ENCODE measurements at places on chromosomes 11 and 22. TPM values are rescaled to one million over a fixed set of nuclear protein-coding genes. Genes with fewer than 3 reads are reported as not detected.

KCNJ11 gene
- total RNA-seq = 0.80 TPM

CAVIN3 gene
- total RNA-seq = 130 TPM

GRCh38 chr11:2848497-2848896, 37.1 kb downstream of the CDKN1C start:
- no peak for DNase-seq

DNA sequence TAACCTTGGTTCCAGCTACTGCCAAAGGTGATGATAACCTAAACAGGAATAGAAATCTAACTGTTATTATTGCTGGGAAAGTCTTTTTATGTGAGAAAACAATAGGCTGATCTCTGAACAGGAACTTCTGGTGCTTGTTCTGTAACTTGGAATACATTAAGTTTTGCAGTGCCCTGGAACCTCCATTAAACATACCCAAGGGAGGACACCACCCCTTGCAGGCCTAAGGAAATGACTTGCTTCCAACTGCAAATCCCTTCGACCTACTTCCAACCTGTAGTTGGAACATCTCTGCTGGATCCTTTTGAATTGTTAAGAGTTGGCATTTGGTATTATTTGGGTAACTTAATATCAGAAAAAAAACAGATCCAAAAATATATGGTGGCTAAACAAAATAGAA, 188.4 kb upstream of the API5 start:
- no peak for DNase-seq

DNA sequence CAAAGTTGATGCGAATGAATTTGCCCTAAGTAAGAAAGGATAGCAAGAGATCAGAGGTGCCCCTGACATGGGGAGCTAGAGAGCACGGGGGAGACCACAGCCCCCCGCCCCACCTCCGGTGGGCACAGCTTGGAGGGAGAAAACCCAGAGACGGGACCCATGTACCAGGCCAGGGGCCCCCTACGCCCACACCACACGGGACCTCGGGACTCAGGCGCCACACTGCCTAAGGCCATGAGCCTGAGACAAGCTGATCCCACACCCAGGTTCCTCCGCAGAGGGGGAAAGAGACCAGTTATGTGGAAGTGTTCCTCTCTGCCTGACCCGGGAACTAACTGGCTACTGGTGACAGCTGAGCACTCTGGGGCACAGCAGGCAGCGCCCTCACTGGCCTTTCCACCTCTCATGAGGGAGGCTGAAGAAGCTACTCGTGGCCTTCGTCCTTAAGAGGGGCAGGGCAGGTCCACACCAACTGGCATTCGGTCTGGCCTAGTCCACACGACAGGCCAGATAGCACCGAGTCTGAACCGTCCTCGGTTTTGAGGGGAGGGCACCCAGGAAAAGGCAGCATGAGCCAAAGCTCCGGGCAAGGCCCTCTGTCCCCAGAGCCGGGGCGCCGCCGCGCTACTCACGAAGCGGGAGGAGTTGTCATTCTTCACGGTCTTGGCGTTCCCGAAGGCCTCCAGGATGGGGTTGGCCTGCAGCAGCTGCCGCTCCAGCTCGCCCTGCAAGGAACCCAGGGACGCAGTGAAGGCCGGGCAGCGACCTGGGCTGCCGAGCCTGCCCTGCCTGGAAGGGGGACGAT, 65.8 kb downstream of the MYH9 start:
- no peak for DNase-seq

MUC2 gene
- total RNA-seq = 0.66 TPM

- DNase-seq = no peak
Measured at GRCh38 chr11:116225784-116226585, 546.8 kb downstream of the BUD13 start.

GRCh38 chr11:132973686-132974085, 558.6 kb downstream of the OPCML start:
- no peak for DNase-seq

- DNase-seq = no peak
Measured at GRCh38 chr11:45163956-45164575, 17.6 kb downstream of the PRDM11 start.

INS gene
- not detected for total RNA-seq

MRGPRX3 gene
- 5.2 TPM for total RNA-seq

RIC3 gene
- total RNA-seq = 4.5 TPM

DNA sequence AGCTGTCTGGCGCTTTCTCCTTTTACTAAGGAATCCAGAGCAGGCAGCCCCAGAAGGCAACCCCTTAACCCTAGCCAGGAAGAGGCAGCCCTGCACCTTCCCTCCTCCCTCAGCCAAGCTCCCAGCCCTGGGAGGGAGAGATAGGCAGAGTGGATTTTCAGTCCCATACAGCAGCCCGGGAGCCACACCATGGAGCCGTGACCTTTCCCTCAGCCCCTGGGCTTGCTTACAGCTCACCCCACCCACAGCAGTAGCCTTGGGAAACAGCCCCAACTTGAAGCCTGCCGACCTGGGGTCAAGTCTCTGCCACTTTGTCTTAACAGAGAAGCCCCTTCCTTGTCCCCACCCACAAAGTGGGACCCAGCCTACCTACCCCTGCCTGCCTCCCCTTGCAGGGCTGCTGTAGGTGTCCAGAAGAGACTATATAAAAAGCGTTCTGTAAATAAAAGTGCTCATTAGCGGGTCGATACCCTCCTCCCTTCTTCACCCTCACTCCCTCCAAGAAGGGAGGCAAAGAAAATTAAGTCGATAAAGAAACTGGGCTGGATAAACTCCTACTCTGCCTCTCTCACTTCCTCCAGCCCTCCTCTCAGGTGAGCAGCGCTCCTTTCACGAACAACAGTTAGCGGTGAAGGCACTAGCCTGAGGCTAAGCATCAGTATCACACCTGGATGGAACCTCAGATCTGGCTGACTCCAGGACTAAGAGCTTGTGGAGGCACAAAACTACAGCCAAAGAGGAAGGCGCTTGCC, 4.2 kb downstream of the TST start:
- no peak for DNase-seq
